ENCODE measurements at places on chromosomes 12 and 14.

DNA sequence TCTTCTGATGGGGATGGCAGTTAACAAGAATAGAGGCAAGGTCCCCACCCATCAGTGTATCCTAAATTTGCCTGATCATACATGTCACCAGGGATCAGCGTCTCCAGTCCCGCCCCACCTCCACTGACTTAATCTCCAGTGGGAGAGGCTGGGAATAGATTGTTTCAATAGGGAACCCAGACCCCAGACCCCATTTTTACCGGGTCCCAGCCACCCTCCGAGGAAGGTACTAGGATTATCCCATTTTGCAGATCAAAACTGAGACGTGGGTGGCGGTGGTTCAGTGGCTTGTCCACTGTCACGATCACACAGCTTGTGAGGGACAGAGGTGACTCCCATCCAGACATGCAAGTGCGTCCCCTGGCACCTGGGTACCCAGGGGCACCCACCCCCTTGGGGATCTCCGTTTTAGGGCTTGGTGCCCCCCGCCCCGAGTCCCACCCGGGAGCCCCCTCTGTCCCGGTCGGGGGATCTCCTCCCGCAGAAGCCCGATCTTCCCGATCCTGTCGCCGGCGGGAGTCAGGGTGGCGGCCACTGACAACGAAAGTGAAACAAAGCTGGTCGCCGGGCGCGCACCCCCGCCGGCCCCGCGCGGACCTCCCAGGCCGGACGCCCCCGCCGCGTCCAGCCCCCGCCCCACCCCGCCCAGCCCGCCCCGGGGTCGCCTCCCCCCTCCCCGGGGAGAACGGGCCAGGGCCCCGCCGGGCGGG, 523 bp downstream of the WSB2 start:
- peaks cover 48% of the 10 kb centered on the region for H3K4me1 ChIP-seq
- DNase-seq, result peak; percentile 38
- H3K27ac ChIP-seq, result peak overlapping the region; percentile 86
- H3K27me3 ChIP-seq, result no peaks in the 10 kb centered on the region

GRCh38 chr12:112971248-112971647, 7.1 kb upstream of the OAS2 start:
- peaks cover 4% of the 10 kb centered on the region for H3K36me3 ChIP-seq
- DNase-seq, result no peak
- no peak overlapping the region for H3K27ac ChIP-seq
- H3K4me1 ChIP-seq, result no peaks in the 10 kb centered on the region

DNA sequence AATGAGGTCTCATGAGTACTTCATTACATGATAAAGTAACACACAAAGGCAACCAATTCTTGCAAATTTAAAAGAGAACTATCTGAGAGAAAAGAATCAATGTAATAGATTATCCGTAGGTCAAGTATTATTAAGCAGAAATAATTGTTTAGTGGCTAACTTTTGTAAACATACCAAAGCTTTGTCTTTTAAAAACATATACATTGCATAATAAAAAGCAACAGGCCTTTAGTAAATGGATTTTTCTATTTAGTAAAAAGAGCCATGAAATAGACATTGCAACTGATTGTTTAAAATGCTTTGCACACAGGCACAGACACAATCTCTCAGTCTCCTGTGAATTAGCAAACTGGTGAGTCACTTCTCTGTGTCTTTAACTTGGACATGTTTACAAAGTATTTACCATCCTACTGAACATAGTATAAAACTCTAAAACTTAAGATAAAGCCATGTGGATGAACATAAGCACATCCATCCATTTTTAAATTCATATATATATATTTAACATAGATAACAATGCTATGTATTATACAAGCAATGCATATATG, 518.7 kb upstream of the MGAT4C start:
- no peaks in the 10 kb centered on the region for H3K4me1 ChIP-seq
- H3K27me3 ChIP-seq, result no peaks in the 10 kb centered on the region
- H3K36me3 ChIP-seq, result no peaks in the 10 kb centered on the region
- peak; percentile 15 for DNase-seq

- H3K4me3 ChIP-seq, result peak overlapping the region; percentile 11
- no peaks in the 10 kb centered on the region for H3K36me3 ChIP-seq
- peak overlapping the region; percentile 74 for H3K27ac ChIP-seq
- DNase-seq, result peak; percentile 99
- peaks cover 51% of the 10 kb centered on the region for H3K4me1 ChIP-seq
Observed at GRCh38 chr12:131872154-131873051, 22.0 kb upstream of the ULK1 start.

GRCh38 chr14:59474172-59474571, 9.0 kb upstream of the GPR135 start:
- DNase-seq, result no peak
- H3K27ac ChIP-seq, result no peak overlapping the region
- no peaks in the 10 kb centered on the region for H3K4me1 ChIP-seq

DNA sequence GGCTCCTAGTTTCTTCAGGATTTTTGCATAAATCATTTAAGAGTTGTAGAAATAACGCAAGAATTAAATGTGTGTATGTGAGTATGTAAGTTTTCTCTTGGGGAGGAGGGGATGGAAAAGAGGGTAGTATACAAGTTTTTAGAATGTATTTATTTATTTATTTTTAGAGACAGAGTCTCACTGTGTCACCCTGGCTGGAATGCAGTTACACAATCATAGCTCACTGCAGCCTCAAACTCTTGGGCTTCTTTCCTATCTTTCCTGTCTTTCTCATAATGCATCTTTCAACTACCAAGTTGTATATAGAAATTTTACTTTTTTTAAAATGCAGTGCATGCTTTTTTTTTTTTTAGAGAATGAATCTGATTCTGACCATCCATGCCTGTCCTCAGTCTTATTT, 269.0 kb upstream of the GARIN2 start:
- H3K36me3 ChIP-seq, result 0 out of 2 replicates have a peak, but pooled peaks cover 4% of the 10 kb centered on the region
- H3K27me3 ChIP-seq, result no peaks in the 10 kb centered on the region
- H3K4me3 ChIP-seq, result no peak overlapping the region
- H3K27ac ChIP-seq, result no peak overlapping the region

GRCh38 chr12:50315803-50316202, 32.5 kb upstream of the LIMA1 start:
- H3K4me3 ChIP-seq, result no peak overlapping the region
- no peaks in the 10 kb centered on the region for H3K36me3 ChIP-seq
- H3K4me1 ChIP-seq, result peaks cover 14% of the 10 kb centered on the region
- no peak for DNase-seq
- no peaks in the 10 kb centered on the region for H3K27me3 ChIP-seq

GRCh38 chr12:46374310-46374709, 1.7 kb upstream of the SLC38A2 start:
- H3K4me3 ChIP-seq, result no peak overlapping the region
- H3K36me3 ChIP-seq, result peaks cover 19% of the 10 kb centered on the region
- no peak overlapping the region for H3K27ac ChIP-seq
- DNase-seq, result no peak
- H3K4me1 ChIP-seq, result peaks cover 23% of the 10 kb centered on the region

DNA sequence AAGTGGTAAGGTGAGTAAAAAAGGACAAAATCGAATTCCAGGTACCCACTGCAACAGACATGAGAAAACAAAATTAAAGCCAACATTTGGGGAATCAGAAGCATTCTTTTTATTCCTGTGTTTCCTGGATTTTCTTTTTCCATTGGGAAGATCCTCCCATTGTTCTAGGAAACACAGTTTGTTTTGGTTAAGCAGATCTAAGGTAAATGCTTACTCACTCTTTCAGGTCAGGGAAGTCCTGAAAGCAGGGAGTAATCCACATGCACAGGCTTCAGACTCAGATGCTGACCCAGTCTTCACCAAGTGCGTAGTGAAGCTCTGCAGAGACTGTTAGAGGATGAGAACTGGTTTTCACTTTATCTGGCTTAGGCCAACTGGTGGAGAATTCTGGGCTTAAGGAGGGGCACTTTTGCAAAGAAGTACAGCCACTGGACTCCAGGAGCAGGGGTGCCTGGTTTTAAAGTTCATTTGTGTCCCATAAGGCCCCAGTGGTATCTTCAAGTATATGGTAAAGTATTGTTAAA, 57.7 kb downstream of the RPAP3 start:
- no peak for DNase-seq
- no peak overlapping the region for H3K4me3 ChIP-seq
- no peaks in the 10 kb centered on the region for H3K36me3 ChIP-seq
- no peak overlapping the region for H3K27ac ChIP-seq

DNA sequence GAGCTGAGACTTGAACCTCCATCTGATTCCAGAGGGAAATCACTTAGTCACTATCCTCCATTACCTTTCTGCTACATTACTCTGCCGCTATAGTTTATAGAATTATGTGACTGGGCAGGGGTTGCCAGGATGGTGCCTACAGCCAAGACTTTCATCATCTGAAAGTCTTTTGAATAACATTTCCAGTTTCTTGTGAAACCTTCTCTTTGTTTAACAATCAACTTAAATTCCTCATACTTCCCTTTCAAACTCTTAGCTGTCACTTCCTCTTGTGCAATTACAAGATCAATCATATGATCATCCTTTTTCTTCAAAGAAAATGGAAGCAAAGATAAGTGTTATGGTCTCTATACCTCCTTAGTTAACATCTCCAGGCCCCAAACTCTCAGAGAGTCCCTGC, 25.4 kb upstream of the PELI2 start:
- no peak overlapping the region for H3K4me3 ChIP-seq
- no peaks in the 10 kb centered on the region for H3K36me3 ChIP-seq
- H3K27me3 ChIP-seq, result peaks cover 100% of the 10 kb centered on the region
- H3K27ac ChIP-seq, result no peak overlapping the region
- DNase-seq, result no peak
- no peaks in the 10 kb centered on the region for H3K4me1 ChIP-seq

GRCh38 chr14:104656014-104656714, 33.3 kb upstream of the INF2 start:
- no peaks in the 10 kb centered on the region for H3K27me3 ChIP-seq
- H3K36me3 ChIP-seq, result no peaks in the 10 kb centered on the region
- no peak overlapping the region for H3K4me3 ChIP-seq
- no peaks in the 10 kb centered on the region for H3K4me1 ChIP-seq

- no peaks in the 10 kb centered on the region for H3K36me3 ChIP-seq
- peaks cover 18% of the 10 kb centered on the region for H3K4me1 ChIP-seq
- no peak overlapping the region for H3K27ac ChIP-seq
- DNase-seq, result no peak
Observed at GRCh38 chr12:80184926-80185325, 85.6 kb downstream of the OTOGL start.

DNA sequence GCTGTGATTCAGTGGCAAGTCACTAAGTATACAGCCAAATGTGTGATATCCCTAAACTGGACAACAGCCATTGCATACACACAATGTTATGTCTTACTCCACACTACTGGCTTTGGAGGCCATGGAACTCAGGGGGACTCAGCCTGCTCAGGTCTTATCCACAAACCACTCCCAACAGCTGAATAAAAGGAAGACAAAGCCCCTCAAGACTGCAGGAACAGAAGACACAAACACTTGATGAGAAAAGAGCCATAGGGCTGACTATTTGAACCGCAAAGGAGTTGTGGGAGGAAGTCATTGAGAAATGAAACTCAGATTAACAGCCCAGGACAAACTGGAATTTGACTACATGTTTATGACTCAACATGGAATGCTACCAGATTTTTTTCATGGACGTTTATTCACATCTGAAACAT, 40.9 kb downstream of the PTGER2 start:
- H3K4me1 ChIP-seq, result peaks cover 57% of the 10 kb centered on the region
- H3K36me3 ChIP-seq, result no peaks in the 10 kb centered on the region

Data from PC-3 (cell line).